Dorsolateral prefrontal cortex (tissue), 122 donors: ENCODE measurements at places on chromosomes 11 and 22.
A peak's percentile ranks its signal among the peaks of the same experiment; 100 is the strongest.

GRCh38 chr11:13954591-13954990 lies 7.9 kb upstream of the SPON1 start:
- no peak for DNase-seq

DNA sequence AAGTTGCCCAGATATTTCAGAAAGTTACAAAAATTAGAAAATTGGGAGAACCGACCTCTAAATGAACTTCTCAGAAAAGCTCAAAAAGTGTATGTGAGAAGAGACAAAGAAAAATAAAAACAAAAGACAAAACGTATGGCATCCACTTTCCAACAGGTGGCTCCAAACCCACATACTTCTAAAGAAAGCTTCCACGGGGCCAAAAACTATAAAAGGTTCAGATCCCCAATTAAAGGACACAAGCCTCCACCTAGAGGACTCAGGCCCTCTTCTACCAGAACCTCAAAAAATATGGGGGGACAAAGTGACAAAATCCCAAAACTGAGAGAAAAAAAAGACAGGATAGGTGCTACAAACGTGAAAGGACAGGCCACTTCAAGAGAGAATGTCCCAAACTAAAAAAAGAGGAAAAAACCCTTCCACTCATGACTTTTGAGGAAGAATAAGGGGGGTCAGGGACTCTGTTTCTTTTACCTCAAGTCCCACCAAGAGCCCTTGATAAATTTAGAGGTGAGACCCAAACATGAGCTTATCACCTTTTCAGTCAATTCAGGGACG lies 8.8 kb downstream of the SCGB2A1 start:
- DNase-seq, result no peak

- DNase-seq, result no peak
These were observed 68.2 kb upstream of the EED start for GRCh38 chr11:86176165-86176884.

- DNase-seq, result peak; percentile 52
These were observed 160.5 kb upstream of the NAV2 start for GRCh38 chr11:19552161-19552560.

DNA sequence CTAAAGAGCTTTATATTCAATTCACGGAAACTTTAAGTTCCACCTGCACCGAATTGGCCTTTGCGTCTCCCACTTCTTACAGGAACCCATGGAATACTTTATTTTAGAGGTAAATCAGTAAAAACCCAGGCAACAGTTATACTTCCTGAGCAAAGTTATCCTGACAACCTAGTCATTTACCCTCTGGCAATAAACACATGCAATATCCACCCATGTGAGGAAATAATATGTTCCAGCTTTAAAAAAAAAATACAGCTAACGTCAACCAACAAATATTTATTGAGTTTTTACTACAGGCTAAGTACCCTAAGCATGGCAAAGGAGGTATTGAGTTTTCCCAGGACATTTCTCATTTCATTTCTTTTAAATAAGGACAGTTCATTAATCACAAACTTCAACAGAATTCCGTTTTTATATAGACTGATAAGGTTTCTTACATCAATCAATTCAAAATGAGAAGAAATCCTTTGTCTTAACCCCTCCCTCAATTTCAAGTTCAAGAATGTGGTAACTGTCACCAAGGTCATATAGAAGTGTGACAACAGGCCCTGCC lies 38.3 kb upstream of the CCDC34 start:
- DNase-seq, result no peak

- no peak for DNase-seq
These were observed 3.6 kb upstream of the AP2A2 start for GRCh38 chr11:921921-922678.

- DNase-seq, result no peak
These were observed 212.4 kb upstream of the SESN3 start for GRCh38 chr11:95443386-95443785.

GRCh38 chr11:10540546-10540914 lies 457 bp downstream of the RNF141 start:
- peak; percentile 53 for DNase-seq

- no peak for DNase-seq
These were observed 76.7 kb downstream of the FAR1 start for GRCh38 chr11:13745165-13745564.

DNA sequence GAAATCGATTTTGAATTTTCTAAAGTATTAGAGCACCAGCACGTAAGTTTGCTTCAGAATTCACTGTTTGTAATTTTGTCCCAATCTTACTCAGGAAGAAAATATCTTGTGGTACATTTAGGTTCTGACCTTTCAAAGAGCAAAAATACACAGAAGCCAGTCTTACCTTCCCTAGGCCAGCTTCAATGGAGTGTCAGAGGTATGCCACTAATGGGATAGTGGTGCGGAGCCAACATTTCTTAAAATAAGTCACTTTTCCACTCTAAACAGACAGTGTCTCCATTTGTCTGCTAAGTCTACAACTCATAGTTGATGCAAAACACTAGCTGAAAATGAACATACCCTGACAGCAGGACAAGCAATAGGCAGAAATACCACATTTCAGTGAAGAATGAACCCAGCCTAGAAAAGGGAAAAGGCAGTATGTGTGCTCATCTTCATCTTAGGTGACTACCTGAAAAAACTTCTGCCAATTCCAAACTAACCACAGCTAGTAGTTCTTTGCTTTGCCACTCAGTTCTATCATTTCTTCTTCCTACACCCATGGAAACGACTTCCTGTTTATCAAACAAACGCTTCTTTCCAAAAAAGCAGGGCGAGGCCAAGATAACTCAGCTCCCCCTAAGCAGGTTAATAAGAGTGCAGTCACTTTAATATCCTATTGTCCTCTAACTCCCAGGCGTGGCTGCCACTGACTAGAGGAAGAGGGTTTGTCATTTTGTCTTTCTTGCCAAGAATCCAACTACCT lies 94.0 kb upstream of the APOA1 start:
- DNase-seq, result no peak

DNA sequence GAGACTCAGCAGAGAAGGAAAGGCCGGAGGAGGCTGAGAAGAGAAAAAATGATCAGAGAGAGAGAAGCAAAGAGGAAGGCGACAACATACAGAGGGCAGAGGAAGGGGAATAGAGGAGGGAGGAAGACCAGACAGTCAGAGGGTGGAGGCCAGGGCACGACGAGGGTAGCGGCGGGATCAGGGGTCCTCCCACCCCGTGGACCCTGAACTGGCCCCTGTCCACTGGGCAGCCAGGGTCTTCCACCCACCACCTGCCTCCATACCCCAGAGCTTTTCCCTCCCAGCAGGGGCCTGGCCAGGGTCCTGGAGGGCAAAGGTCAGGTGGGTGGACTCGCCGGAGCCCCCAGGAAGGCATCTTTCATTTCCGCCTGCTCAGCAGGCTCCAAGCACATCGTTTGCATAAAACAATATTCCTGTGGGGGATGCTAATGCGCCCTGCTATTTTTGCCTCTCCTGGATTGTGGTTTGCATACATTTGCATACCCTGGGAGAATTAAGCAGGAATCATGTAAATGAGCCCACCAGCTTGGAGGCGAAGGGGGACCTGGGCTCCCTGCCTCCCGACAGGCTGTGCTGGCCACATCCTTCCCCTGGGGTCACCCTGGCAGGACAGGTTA lies 394.1 kb downstream of the MN1 start:
- no peak for DNase-seq

DNA sequence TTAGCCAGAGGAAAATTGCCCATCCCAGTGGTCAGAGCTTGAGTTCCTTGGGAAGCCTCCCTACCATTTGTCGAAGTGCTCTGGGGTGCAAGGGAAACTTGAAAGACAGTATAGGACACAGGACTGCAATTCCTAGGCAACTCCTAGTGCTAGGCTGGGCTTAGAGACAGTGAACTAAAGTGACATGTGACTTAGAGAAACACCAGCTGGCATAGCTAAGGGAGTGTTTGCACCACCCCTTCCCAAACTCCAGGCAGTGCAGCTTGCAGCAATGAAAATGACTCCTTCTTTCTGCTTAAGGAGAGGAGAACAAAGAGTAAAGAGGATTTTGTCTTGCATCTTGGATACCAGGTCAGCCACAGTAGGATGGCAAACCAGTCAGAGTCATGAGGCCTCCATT lies 388.0 kb downstream of the DYNC2H1 start:
- DNase-seq, result no peak
